Stimulated activated CD4-positive, alpha-beta T cell treated with anti-CD3 and anti-CD28 coated beads, Interleukin-12 subunit alpha, Interleukin-12 subunit beta, amount 100 ng/mL, for 48 hours (primary cell): ENCODE measurements at places on chromosomes 13 and 19.

- no peak for DNase-seq
Measured at GRCh38 chr13:48808683-48809082, 155.0 kb downstream of the CYSLTR2 start.

- DNase-seq: no peak
Measured at GRCh38 chr13:32426191-32426989, 1.5 kb downstream of the N4BP2L1 start.

DNA sequence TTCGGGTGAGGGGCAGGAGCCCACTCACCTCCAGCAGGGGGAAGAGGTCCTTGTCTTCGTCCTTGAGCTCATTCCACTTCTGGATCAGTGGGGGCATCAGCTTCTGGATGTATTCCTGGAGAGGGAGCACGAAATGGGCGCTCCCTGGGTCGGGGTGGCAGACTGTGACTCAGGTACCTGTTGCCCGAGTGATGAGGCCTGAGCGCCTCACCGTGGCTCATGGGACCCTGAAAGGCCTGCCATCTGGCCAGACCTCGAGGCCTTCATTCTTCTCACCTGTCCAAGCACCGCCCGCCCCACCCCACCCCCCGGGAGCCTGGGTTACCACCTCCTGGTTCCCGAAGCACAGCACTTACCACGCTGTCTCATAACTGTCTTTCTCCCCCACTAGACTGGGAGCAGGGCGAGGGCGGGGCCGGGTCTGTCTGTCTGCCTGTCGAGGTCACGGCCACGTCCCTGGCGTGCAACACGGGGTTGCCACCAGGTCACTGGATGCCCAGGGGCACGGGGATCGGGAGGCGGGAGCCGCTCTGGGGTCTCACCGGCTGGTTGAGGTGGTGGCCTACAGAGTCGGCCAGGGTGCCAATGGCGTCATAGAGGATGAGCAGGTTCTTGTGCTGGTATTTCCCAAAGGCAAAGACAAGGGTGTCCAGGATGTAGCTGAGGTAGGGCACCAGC lies 9.4 kb upstream of the FBXW9 start:
- DNase-seq: no peak

DNA sequence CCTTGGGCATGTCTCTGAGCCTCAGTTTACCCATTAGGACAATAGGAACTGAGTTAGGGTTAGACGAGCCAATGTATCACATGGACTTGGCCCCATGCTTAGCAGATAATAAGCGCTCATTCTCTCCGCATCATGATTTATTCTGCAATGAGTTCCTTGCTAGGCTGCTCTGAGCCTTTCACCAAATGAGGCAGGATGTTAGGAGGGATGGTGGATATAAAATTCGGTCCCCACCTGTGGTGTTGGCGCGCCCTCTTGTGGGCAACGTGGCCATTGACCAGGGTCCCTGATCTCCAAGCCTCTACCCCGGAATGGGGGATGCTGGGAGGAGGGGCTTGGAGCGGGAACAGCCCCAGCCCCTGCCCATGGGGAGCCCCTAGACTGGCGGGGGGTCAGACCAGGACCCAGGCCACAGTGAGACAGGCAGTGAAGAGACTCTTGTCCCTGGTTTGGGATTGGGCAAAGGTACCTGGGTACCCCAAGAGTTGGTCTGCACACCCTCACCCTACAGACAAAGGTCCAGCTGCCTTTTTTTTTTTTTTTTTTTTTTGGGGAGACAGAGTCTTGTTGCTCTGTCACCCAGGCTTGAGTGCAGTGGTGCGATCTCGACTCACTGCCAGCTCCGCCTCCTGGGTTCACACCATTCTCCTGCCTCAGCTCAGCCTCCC lies 43.9 kb downstream of the CERS4 start:
- DNase-seq: peak; percentile 68

DNA sequence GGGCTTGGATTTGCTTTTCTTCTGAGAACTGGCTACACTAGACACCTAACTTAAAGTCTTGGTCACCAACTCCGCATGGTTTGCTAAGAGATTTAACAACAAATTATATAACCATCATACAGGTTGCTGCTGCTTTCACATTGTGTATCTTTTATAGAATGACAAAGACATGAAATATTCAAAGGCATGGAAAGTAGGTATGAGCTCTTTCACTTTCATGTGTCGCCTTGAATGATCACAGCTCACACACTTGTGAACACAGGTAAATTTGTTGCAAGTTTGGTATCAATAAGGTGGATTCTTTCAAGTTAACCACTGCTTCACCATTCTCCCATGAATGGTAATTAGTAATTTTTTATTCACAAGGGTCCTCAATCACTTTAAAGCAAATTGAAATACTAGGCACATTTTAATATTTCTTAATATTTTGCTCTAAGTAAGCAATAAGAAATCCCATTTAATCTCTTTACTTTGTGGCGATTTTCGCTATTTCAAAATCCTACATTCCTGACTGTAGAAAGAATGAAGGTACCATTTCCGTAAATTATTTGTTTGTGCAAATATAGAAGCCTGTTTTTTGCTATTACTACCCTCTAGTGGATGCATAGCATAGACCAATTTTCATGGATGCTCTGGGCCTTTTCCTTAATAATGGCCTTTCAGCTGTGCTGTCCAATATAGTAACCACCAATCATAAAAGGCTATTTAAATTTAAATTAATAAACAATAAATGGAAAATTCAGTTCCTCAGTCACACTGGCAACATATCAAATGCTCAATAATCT lies 45.5 kb upstream of the FREM2 start:
- DNase-seq: no peak

- no peak for DNase-seq
Measured at GRCh38 chr13:42950181-42950580, 41.9 kb downstream of the EPSTI1 start.

DNA sequence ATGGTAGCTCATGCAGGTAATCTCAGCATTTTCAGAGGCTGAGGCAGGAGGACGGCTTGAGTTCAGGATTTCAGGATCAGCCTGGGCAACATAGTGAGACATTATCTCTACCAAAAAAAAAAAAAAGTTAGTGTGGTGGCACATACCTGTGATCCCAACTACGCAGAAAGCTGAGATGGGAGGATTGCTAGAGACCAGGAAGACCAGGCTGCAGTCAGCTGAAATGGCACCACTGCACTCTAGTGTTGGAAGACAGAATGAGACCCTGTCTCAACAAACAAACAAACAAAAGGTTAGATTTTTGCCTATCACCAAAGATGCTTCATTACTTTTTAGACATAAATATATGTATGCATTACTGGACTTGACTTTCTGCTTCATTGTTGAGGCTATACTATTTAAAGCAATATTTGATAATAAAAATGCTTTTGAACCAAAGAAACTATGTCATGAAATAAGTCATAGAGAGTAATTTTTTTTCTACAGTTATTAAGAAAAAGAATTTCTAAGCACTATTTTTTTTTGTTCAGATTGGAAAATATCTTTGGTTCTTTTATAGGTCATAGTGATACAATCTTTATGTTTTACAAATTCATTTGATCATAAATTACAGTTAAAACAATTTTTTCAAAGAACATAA lies 1180.1 kb upstream of the ATXN8OS start:
- no peak for DNase-seq

DNA sequence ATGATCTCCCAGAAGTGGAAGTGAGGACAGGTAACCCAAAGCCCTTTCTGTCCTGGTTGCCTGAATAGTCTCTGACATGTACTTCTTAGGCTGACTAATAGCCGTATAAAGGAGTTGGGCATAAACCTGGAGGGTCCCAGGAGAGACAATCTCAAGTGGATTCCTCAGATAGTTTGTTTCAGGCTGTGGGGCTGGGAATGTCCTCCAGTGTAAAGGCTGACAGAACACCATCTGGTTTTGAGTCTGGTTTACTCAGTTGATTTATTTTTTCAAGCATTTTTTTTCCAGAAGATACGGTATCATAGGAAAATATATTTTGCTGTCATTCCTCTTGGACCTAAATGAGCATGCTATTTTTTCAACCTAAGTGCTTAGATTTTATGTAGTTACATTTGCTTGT lies 15.2 kb downstream of the HTR2A start:
- no peak for DNase-seq

DNA sequence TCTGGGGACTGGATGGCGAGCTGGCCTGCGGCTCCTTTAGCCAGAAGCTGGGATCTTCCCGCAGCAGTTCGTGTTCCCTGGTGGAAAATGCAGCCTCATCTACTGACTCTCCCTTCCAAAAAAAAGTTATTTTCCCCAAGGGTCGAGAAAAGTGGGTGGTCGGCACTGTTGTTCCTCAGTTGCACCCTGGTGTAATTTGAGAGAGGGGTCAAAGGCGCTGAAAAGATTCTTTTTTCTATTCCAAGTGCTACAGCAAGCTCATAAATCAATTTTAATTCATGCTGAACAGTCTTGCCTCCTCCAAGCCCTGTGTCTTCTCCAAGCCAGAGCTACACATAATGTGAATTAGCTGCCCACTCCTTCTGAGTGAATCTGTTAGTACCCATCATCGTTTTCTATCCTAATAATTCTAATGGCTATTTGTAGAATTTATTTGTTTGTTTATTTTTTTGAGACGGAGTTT lies 774 bp downstream of the SLC25A15 start:
- DNase-seq: no peak

DNA sequence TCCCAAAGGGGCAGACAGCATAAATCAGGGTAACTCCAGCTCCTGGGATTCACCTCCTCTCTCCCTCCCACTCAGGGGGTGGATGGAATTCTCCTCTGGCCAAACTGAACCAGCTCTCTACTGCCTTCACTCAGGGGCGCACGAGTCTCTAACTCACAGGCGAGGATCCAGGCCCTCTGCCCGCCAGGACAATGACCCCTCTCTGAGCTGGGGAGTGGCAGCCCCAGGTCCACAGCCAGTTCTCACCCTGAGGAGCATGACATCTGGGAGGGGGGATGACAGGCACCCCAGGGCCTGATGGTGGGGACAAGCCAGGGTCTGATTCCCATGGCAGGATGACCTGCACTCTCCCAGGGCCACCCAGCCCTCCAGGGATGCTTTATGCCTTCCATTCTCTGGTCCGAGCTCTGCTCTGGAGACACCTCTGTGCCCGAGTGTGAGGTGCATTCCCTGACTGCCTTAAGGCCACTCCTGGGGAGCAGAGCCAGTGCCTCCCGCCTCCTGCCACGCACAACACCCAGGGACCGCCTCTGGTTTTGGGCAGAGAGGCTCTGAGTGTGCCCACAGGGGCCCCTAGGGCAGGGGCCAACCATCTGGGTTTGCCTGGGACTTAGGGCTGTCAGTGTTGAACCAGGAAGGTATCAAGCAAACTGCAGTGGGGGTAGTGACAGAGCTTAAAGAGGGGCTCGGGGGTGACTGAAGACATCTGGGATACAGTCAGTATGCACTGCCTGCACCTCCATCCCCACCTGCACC lies 66.2 kb downstream of the GNG7 start:
- no peak for DNase-seq

- DNase-seq: no peak
Measured at GRCh38 chr13:30982506-30982905, 50.0 kb downstream of the TEX26 start.

- DNase-seq: no peak
Measured at GRCh38 chr19:18921593-18921992, 2.1 kb downstream of the DDX49 start.

GRCh38 chr19:10378124-10378523 lies 2.2 kb downstream of the TYK2 start:
- no peak for DNase-seq

DNA sequence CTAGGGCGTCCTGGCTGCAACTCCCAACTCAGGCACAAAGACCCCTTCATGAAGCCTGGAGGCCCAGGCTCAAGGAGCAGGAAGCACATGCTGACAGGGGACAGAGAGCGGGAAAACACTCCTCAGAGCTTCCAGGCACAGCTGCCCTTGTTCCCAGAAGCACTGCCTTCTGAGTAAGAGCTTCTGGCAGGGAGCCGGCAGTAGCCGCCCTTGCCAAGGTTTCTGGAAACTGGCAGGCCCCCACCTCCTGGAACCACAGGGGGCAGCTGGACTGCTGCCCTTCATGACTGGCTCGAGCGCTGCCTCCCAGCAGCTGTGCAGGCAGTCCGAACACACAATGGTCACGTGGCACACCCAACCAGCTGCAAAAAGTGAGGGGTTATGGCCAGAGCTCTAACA lies 33.6 kb upstream of the EPHX3 start:
- DNase-seq: no peak

- DNase-seq: no peak
Measured at GRCh38 chr13:43229506-43229905, 206.1 kb downstream of the DNAJC15 start.

DNA sequence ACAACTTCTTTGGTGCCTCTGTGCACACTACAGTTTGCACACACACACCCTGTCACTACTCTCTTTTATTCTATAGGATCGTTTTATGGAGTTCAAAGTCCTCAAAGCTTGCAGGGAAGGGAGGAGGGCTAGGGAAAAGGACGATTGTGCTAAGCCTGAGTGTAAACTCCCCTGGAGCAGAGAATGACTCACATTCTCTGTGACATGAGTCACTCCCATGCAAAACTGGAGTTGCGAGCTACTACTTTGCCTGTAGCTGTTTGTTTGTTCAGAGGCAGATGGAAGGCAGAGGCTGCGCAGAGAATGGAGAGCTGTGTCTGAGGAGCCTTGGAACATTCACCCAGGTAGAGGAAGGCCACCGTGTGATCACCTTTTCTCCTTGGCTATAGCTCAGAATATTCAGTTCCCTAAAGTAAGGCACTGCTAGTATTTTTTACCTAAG lies 80.5 kb upstream of the MBNL2 start:
- no peak for DNase-seq

DNA sequence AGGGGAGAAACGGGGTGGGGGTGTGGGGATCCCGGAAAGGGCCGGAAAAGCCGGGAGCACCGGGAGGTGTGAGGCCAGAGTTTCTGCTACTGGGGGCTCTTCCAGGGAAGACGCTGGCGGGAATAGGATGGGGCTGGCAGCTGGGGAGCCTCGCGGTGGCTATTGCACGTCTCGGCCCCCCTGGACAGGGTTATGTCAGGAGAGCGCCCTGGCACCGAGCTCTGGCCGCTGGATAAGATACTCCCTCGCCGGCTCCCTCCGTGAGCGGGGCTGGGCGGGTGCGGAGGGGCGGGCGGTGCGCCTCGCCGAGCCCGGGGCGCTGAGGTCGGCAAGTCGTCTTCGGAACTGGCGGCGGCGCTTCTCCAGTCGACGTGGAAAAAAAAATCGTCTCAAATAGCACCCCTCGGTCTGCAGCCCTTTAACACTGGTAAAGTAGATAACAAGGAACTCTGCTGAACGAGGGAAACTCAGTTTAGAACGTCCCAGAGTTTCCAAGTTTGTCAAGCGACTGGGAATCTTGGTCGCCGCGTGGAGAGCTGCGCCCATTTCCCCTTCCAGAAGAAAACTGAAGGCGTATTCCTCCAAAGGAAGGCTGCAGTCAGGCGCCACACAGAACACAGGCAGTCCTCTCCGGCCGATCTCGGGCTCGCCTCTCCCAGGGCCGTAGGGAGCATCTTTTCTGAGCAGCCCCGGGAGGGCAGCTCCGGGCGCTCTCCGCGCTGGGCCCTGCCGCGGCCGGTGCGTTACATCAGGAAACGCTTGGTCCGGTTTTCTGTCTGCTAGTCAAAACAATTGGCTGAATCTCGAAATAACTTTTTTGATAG lies 115.1 kb downstream of the KCNRG start:
- DNase-seq: no peak

GRCh38 chr13:90027409-90027808 lies 1320.1 kb upstream of the MIR17HG start:
- no peak for DNase-seq

DNA sequence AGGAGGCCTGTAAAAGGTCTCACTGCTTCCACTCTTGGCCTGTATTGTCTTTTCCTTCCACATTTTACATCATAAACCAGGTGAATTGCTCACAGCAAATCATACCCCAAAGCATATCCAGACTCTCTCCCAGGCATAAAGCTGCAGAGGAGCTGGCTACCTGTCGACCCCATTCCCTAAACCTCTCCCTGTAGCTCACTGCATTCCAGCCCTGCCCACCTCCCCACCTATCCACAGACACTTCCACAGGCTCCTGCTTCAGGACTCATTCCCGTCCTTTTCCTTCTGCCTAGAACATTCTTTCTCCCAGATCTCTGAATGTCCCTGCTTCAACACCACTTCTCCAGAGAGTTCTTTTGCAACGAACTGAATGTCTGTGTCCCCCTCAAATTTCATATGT lies 46.4 kb upstream of the STARD13 start:
- no peak for DNase-seq
